ENCODE measurements at places on chromosomes 1 and 21. TPM values are rescaled to one million over a fixed set of nuclear protein-coding genes. Genes with fewer than 3 reads are reported as not detected.

PLA2G2E gene
- total RNA-seq, result not detected

CAPN2 gene
- 353 TPM for total RNA-seq

RGL1 gene
- total RNA-seq, result 49.4 TPM

DIO1 gene
- 1.9 TPM for total RNA-seq
